ENCODE measurements at places on chromosomes 7 and 10.

DNA sequence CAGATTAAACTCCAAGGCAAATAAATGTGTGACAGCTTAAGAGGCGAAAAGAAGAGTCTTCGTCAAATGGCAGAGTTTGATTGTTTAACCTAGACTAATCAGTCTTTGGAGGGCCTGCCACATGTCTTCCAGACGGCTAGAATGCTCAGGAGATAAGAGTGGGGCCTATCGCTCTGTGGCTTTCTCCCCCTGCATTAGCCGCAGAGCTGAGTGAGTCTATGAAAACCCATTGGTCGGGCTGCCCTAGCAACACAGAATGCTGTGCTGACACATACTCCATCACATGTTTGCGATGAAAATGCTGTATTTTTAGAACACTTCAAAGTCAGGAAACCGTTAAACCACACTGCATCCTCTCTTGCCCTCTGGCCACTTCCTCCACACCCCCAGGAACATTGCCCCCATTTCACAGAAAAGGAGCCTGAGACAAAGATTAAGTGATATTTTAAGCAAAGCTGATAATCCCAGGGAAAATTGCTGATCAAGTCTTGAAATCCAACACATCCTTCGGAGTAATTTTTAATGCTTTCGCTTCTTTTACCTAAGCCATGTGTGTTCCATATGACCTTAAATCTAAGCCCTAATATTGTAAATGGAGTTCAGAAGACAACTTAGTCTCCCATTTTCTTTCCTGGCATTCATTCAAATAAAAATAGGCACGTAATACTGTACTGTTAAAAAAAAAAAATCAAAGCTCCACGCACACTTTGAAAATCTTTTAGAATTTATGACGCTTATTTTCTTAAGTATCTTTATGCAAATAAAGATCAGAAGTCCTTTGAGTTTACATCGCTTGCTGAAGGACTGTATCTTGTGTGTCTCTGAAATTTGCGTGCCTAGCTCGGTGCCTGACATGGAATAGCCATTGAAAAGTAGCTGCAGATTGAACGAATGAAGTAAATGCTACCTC, 161.2 kb downstream of the CELF2 start:
- DNase-seq, result peak; percentile 23

DNA sequence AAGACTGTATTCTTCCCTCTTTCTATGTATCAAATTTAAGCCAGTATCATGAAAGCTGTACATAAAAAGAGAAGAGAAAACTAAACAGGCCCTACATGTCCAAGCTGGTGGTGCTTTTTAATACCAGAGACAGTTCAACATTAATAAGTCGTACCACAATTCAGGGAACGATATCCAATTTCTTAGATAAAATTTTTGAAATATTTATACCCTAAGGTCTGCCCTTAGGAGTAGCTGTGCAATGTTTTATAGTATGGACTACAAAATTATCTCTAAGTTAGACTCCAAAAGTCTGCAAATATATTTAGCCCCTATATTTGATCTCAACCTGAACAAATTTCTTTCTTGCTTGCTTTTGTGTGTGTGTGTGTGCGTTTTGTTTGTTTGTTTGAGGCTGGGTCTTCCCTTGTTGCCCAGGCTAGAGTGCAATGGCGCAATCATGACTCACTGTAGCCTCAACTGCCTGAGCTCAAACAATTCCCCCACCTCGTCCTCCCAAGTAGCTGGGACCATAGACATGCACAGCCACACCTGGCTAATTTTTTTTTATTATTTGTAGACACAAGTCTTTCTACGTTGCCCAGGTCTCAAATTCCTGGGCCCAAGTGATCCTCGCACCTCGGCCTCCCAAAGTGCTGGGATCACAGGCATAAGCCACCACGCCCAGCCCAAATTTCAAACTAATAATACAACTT, 13.2 kb downstream of the ARHGAP19 start:
- DNase-seq, result no peak

GRCh38 chr10:37109000-37109399, 16.4 kb upstream of the ANKRD30A start:
- DNase-seq, result no peak

- DNase-seq, result no peak
These were observed 88.0 kb upstream of the MALRD1 start for GRCh38 chr10:18960466-18961079.

DNA sequence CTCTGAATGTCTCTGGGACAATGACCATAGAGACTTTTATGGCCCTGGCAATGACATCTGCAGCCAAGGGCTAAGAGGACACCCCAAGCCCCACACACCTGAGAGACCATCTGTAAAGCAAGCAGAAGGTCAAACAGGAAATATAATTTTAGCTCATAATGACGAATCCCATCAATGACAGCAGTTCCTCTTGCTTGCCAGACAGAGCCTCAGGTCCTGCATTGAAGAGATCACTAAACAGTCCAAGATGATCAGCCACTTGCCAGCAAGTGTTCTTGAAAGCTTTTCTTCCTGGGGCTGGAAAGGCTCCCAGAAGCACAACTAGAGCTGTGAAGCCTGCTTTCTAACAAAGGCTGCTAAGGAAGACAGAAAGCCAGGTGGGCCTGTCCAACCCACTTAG, 993.7 kb upstream of the AUTS2 start:
- no peak for DNase-seq

- DNase-seq, result no peak
These were observed 516.5 kb upstream of the ANKRD30A start for GRCh38 chr10:36608866-36609265.

DNA sequence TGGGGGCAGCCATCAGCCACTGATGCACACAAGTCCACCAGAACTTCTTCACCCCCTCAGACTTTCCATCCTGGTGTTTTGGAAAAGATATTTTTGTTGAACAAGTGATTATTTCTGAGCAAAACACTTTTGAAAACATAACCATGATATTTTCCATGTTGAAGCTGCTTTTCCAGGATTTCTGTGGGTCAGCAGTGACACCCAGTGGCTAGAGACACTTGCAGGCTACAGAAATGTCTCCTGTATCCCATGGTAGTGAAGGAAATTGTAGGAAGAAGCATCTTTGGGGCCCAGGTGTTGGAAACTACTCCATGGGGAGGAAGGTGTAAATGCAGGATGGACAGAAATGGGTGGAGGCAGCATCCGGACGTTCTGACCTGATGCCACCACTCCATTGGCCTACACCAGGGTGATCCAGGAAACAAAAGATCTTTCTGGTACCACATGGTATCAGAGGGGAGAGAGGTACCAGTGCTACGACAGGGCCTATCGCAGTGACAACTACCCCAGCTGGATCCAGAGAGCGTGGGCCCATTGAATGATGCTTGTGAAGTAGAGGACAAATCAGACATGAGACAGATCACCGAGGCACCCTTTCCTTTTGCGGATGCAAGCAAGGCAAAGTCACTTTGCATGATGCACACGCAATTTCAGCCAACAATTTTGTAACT, 111.7 kb upstream of the COBL start:
- DNase-seq, result no peak

DNA sequence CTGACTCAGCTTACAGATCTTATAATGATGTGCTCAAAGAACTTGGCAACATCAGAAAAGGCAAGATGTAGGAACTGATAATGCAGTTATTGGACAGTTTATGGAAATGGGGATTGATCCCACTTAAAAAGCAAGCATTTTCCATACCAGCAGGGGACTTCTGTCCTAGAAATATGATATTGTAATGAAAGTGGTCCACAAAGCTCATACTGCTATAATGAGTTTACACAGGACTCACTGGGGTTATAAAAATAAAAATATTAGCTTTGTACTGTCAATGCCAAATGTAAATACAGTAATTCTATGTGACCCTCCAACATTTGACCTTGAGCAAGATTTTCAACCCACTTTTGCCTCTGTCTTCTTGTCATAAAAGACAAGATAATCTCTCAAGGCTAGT, 145.5 kb upstream of the SEM1 start:
- DNase-seq, result no peak

GRCh38 chr10:43211030-43211429, 55.8 kb downstream of the RASGEF1A start:
- no peak for DNase-seq

- DNase-seq, result no peak
These were observed 52.4 kb upstream of the TNRC18 start for GRCh38 chr7:5476001-5476400.

Measured in activated naive CD4-positive, alpha-beta T cell (primary cell).